CMK (cell line): ENCODE measurements at places on chromosomes 11 and 22.

DNA sequence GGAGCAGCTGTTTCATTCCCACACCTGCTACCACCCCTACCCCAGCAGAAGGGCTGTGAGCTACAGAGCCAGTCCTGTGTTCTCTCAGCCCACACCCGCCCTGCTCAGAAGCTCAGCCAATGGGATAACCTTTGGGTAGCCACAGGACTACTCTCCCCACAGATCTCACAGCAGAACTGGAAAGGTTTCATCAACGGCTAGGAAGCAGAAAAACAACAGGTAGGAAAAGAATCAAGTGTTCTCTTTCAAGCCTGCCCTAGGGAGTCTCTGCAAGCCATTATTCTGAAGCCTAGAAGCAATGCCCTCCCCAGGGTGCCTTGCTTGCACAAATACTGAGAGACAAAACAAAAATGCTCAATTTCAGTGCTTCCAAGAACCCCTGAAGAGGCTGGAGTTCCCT is 77.2 kb downstream of the TMPRSS5 start:
- DNase-seq, result no peak

GRCh38 chr11:92154611-92155010 is 70.0 kb upstream of the FAT3 start:
- no peak for DNase-seq

GRCh38 chr11:16027621-16028020 is 328.7 kb downstream of the SOX6 start:
- DNase-seq, result no peak

GRCh38 chr22:36373258-36373579 is 14.5 kb downstream of the MYH9 start:
- no peak for DNase-seq

DNA sequence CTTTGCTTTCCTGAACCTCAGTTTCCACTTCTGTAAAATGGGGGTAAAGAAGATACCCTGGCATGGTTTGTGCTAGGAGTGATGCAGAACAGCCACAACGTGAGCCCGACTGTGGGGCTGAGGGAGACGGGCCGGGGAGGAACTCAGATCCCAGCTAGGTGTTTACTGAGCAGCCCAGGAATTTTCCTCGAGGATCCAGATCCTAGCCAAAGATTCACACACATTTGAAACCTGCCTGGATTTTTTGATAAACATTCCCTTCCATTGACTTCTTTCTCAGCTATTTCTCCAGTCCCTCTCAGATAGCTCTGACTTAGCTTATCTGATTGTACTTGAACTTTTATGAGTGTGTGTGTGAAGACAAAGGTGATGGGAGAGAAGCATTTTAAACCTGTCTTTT is 98.0 kb downstream of the KIAA1671 start:
- no peak for DNase-seq

DNA sequence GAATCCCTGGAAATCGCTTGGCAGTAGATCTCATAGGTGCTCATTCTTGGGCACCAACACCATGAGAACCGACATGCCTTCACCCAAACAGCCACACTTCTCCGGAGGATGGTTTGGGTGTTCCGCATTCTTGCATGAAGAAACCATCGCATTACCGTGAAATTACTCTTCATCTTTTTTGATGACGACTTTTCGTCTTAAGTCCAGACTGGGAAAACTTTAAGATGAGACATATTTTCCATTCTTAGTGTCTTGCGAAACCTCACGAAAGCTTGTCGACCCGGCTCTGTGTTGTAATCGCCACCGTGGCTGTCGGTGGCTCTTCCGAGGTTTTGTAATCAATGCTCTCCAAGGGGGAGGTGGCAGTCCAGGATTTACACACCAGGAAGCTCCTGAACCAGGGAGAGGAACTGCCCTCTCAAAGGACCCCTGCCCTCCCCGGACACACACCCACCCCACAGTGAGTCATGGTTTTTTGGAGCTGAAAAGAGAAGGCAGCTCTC is 1.7 kb downstream of the TOM1 start:
- DNase-seq, result no peak

DNA sequence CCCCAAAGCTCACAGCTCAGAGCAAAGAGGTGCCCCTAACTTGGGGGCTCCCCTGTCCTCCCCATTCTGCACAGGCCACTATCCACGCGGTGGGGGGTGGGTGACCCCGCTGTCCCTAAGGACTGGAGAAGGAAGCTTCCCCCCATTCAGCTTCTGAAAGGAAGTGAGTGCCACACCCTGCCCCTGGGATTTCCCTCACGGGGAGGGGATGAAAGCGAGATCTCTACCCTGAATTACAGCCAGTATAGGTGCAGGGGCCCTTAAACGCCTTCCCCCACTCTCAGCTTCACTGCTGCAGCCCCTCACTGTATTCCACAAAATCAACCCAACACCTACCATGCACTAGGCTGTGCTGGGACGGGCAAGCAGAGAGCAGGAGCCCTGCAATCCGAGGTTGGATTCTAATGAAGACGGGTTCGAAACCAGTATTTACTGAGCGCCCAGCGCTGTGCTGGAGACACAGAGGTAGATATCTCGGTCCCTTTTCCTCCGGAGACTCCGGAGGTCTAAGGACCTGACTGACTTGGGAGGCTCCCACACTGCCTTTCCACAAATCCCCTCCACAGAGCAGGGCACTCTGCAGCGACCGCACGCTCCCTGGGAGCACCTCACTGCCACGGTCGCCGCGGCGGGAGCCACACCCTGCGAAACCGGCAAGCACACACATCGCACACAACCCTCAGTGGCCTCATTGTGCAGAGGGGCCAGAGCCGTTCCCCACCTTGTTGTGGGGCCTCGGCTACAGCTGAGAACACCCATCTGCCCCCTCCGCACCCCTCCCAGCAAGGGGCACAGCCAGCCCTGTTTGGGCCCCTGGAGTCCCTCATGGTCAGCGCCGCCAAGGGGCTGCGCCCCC is 1.8 kb downstream of the AHNAK start:
- no peak for DNase-seq

GRCh38 chr22:37930270-37930951 is 23.0 kb downstream of the C22orf23 start:
- no peak for DNase-seq

- DNase-seq, result no peak
Observed at GRCh38 chr11:48122246-48122645, 94.4 kb upstream of the OR4B1 start.

DNA sequence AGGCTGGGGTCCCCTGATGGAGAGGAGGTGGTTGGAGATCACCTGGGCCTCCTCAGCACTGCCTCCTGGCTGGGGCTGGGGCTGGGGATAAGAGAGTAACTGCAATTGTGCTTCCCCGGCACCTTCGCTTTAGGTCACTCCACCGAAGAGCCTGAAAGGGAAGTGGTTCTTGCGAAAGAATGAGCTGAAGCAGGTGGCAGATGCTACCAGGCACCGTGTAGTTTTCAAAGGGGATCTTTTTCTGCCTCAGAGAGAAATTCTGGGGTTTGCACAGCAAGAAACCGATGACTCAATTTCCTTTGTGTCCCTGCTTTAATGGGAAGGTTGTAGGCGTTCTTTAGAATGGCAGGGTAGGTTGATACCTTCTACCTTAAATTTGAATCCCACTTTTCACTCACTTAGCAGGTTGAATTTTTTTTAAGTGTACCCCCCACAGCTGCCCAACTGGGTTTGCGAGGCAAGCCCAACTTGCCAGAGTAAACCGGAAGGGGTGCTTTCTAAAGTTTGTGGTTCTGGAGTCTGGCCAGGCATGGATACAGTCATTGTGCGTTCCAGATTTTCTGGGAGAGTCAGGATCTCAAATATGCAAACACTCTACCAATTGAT is 5.3 kb downstream of the CD44 start:
- DNase-seq, result no peak

GRCh38 chr11:107430525-107430924 is 27.1 kb downstream of the CWF19L2 start:
- no peak for DNase-seq

- no peak for DNase-seq
Observed at GRCh38 chr22:38963872-38964271, 6.5 kb downstream of the APOBEC3A start.

DNA sequence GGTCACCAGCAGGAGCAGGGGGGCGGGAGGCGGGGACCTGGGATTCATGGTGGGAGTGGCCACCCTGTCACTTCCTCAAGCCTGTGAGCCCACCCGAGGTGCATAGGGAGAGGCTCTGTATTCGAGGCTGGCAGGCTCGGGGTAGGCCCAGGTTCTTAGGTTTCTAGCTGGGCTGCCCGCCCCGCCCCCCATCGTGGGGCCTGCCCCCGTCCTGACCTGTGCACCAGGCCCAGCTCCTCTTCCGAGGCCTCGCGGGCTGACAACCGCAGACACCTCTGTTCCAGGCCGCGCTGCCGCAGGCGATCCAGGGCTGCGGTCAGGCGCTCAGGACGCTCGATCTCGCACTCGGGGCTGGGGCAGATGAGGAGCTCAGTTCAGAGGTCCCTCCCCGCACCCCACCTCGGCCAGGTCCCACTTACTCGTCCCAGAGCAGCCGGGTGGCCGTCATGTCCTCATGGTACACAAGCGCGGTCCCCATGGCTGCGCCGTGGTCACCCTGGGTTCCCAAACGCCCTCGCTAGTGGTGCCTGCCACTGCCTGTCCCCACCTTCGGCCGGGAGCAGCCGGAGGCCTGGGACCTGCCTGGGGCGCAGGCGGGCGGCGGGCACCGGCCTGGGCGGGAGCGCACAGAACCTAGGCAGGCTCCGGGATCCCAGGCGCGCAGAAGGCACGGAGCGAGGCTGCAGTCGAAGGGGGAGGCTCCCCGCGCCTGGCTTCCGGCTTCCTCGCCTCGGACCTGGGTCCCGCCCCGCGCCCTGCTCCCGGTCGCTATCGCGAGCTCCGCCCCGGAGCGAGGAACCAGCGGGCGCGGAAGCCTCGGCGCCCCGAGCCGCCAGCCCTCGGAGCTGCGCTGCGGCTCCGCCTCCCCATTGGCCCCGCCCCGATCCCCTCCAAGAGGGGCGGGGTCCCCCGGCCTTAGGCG is at the start of gene HDAC10:
HDAC10 (minus strand) TSS at position 711 of the 922 bp plus-strand sequence; CDS start at position 478, 233 bp downstream.
- DNase-seq, result no peak

- DNase-seq, result no peak
Observed at GRCh38 chr11:77127920-77128691, at the start of gene MYO7A. Gene MYO7A, plus strand, starts transcription at chr11:77128246. Its CDS starts 2,389 bp downstream, at chr11:77130635.

DNA sequence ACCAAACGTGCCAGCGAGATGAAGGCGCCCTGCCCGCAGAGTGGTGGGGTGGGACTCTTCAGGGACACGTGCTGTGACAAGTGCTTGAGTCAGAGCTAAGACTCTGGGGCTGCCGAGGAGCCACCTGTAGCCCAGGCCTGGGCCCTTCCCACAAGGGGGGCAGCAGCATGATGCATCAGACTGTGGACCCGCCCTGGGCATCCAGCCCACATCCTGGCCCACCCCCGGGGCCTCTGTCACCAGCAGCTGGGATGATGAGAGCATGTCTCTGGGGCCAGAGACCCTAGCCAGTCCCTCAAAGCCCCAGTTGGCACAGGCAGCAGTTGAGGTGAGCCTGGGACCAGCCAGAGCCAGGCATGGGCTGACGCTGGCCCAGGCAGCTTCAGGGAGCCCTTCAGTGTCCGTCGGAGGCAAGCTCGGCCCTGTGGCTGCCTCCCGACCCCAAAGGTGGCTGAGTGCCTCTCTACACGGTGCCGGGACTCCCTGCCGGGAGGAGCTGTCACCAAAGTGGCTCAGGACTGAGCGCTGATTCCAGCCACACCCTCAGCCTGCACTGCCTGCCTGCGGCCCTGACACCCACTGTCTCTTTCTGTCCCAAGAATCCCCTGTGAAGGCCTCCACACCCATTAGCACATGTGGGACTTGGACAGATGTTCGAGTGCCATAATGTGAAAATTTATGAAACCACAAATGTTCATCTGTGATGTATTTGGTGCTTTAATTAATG is 41.3 kb downstream of the CDKN1C start:
- no peak for DNase-seq

DNA sequence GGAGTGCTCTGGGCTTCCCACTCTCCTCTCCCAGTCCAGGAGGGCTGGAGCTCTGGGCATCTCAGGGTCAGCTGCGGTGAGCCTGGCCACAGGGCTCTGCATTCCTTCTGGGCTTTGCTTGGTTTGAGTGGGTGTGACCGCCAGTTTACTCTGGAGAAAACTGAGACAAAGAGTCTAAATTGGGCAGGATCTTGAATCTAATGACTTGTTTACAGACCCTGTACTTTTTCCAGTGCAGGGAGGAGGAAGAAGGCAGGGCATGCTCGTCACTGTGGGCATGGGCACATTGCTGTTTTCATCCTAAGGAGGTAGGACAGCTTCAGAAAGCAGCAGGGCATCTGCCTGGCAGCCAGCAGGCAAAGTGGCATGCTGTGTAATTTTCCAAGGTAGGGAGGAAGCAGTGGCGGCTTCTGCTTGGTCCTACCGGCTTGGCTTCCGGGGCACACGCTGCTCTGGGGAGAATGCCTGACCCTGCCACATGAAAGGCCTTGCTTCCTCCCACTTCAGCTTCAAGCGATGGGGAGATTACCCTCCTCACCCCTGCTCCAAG is 22.9 kb downstream of the FLI1 start:
- no peak for DNase-seq

DNA sequence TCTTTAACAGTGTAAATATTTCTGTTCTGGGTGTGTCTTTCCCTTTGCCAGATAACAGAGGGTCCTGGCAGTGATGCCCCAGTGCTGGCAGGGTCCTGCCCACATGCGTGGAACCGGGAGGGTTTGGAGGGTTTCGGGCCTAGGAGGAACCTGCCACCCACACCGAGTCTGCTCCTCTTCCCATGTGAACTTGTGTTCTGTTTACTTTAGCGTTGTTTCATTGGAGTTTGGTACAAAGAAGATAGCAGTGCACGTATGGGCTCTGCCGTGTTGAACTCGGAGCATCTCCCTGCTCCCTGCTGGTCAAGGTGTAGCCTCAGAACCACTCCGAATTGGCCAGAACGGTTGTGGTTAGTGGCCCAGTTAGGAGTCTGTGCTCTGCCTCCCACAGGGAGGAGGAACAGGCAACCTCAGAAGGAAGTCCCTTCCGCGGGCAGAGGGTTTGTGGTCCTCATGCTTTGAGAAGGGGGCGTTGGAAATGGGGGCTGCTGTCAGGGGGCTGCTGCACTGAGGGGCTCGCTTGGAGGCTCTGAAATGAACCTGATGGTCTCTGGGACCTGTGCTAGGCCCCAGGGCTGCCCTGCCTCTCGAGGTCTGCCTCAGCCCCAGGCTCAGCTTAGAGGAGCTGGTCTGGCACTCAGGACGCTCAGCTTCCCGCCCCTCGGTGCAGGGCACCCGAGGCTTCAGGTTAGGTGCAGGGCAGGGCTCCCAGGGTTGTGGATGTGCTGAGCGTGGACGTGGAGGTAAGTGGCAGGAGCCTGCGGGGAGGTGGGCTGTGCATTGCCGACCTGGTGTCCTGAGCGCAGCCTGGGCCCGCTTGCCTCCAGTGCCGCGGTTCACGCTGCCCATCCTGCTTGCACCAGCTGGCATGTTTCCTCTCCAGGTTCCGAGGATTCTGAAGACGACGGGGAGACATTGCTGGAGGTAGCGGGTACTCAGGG is 10.4 kb downstream of the PHRF1 start:
- no peak for DNase-seq

- no peak for DNase-seq
Observed at GRCh38 chr11:119895981-119896380, 167.0 kb upstream of the NECTIN1 start.

GRCh38 chr11:120581313-120581712 is 69.8 kb downstream of the GRIK4 start:
- no peak for DNase-seq

DNA sequence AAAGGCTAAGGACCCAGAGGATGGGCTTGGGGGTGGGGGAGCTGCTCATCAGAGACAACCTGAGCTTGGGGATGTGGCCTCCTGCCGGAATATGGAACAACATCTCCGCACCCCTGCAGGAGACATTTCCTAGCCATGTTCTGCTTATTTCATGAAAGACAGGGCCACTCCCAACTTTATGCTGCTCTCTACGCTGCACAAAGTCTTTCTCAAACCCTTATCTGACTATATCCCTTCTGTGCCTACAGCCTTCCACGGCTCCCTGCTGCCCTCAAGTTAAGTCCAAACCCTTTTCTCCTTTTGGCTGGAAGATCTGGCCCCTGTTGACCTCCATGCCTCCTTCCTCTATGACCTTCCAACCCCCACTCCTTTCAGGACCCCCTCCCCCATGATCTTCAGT is 562.0 kb downstream of the MN1 start:
- no peak for DNase-seq
